ENCODE measurements at places on chromosomes 7 and 10. TPM values are rescaled to one million over a fixed set of nuclear protein-coding genes. Genes with fewer than 3 reads are reported as not detected.

The PTPN12 gene
- total RNA-seq = 94.9 TPM

- H3K27me3 ChIP-seq = no peaks in the 10 kb centered on the region
- peak overlapping the region; percentile 86 for H3K27ac ChIP-seq
- H3K4me1 ChIP-seq = peaks cover 25% of the 10 kb centered on the region
- no peaks in the 10 kb centered on the region for H3K36me3 ChIP-seq
These were observed 1.4 kb downstream of the PTPRE start for GRCh38 chr10:127908106-127908958.

- H3K4me3 ChIP-seq = no peak overlapping the region
- H3K4me1 ChIP-seq = peaks cover 6% of the 10 kb centered on the region
- H3K27ac ChIP-seq = no peak overlapping the region
- no peaks in the 10 kb centered on the region for H3K27me3 ChIP-seq
- H3K36me3 ChIP-seq = no peaks in the 10 kb centered on the region
These were observed 142.1 kb downstream of the CAMK1D start for GRCh38 chr10:12491491-12491890.

GRCh38 chr10:69472544-69472943 lies 21.3 kb downstream of the TSPAN15 start:
- H3K36me3 ChIP-seq = no peaks in the 10 kb centered on the region
- DNase-seq = no peak
- no peak overlapping the region for H3K4me3 ChIP-seq
- peak overlapping the region; percentile 90 for H3K27ac ChIP-seq
- peaks cover 98% of the 10 kb centered on the region for H3K4me1 ChIP-seq

GRCh38 chr10:100522107-100522801 lies 2.6 kb upstream of the SEC31B start:
- no peak overlapping the region for H3K4me3 ChIP-seq
- no peak overlapping the region for H3K27ac ChIP-seq
- peaks cover 16% of the 10 kb centered on the region for H3K4me1 ChIP-seq
- peaks cover 39% of the 10 kb centered on the region for H3K36me3 ChIP-seq
- no peak for DNase-seq
- no peaks in the 10 kb centered on the region for H3K27me3 ChIP-seq

The PRSS37 gene
- total RNA-seq = not detected

The WEE2 gene
- not detected for total RNA-seq
